ENCODE measurements at places on chromosomes 7 and 10.

DNA sequence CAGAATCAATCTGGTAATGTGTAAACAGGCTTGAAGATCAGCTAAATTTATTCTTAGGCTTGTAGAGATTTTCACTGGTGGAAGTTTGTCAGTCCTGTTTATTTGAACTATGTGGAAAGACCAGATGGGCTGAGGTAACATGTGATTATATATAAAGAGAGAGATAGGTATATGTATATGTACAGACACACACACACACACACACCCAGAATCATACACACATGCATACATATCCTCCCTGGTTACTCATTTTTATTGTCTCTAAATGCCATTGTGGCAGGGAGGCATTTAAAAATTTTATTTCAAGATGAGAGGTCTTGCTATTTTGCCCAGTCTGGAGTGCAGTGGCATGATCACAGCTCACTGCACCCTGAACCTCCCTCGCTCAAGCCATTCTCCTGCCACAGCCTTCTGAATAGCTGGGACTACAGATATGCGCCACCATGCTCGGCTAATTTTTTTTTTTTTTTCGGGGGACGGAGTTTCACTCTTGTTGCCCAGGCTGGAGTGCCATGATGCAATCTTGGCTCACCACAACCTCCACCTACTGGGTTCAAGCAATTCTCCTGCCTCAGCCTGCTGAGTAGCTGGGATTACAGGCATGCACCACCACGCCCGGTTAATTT lies 78.1 kb upstream of the CYTH3 start:
- DNase-seq = no peak

GRCh38 chr7:22672846-22673680 lies 53.9 kb upstream of the IL6 start:
- DNase-seq = no peak

DNA sequence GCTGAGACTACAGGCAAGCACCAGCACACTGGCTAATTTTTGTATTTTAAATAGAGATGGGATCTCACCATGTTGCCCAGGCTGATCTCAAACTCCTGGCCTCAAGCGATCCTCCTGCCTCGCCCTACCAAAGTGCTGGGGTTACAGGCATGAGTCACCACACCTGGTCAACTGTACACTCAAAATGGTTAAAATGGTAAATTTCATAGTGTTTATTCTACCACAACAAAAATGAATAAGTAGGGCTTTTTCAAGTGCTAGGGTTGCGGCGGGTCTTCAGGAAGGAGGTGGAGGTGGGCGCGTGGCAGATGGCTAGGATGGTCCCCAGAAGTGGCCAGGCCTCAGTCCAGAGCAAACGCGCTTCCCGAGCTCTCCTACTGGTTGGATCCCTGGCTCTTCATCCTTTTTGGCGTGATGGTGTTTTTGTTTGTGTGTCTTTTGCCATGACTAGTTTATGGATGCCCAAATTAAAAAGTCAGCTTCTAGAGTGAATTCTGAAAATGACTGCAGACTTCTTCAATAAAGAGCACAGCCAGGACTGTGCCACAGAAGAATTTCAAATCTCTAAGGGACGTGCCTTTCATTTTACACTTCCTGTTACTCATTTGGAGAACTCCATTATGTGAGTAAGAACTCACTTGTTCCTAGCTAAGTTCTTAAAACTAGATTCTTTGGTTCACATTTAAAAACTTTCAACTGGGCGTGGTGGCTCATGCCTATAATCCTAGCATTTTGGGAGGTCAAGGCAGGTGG lies 73.9 kb downstream of the TMEM130 start:
- no peak for DNase-seq

DNA sequence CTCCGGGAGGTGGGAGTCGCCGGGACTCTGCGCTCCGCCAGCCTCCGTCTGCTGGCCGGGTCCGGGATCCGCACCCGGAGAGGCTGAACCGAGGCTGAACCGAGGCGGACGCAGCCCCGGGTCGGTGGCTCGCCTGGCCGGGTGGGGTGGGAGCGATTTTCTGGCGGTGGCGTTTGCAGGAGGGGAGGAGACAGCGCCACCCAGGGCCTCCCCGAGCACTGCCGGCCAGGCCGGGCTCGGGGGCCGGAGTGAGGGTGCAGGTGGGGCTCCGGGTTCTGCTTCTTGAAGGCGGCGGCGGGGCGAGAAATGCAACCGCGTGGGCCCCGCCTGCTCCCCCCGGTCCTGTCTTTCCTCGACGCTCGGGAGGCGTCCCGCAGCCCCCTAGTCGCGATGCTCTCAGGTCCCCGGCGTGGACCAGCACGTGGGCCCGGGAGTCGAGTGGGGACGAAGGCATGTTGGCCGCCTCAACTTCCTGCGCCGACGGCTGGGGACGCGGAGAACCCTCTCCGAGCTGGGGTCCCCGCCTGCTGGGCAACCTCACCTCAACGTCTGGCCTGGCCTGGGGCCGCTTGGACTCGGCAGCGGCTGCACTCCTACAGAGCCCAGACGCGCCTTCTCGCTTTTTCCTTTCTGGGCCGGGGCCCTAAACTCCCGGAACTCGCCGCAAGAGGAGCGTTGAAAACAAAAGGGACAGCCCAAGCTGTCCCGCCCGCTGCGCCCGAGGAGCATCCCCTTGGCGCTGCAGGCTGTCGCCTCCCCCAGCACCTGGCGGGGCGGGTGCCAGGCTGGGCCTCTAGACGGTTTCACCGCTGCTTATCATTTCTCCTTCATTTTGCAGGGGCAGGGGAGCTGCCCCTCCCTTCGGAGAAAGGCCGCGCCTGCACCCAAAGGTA lies 25.2 kb upstream of the VAX1 start:
- DNase-seq = no peak

GRCh38 chr7:108454674-108455550 lies 1.3 kb downstream of the NRCAM start:
- no peak for DNase-seq

DNA sequence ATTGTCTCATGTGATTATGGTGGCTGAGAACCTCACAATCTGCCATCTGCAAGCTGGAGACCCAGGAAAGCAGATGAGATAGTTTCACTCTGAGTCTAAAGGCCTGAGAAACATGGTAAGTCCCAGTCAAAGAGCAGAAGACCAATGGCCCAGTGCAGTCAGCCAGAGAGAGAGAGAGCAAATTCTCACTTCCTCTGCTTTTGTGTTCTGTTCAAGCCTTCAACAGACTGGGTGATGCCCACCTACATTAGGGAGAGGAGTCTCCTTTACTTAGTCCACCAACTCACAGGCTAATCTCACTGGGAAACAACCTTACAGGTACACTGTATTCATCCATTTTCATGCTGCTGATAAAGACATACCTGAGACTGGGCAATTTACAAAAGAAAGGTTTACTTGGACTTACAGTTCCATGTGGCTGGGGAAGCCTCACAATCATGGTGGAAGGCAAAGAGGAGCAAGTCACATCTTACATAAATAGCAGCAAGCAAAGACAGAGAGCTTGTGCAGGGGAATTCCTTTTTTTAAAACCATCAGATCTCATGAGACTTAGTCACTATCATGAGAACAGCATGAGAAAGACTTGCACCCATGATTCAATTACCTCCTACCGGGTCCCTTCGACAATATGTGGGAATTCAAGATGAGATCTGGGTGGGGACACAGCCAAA lies 4.7 kb upstream of the FRMPD2 start:
- no peak for DNase-seq

DNA sequence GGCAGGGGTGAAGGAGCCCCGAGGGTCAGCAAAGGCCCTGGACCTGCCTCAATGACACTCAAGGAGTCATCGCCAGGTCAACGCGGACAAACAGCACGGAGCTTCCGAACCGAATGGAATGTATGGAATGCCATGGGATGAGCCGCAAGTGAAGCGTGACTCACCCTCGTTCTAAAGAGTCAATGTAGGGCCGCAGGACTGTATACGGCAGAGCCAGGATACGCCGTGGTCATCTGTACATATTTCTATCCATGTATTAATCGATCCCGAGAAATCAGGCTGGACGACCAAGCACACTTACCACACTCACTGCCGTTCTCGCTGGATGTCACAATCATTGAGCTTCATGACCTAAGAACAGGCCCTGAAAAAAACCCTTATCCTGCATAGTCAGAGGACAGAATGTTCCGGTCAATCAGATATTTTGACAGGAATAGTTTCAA lies 4.3 kb downstream of the SNX8 start:
- no peak for DNase-seq

GRCh38 chr7:30146127-30146612 lies 11.4 kb downstream of the MTURN start:
- no peak for DNase-seq

DNA sequence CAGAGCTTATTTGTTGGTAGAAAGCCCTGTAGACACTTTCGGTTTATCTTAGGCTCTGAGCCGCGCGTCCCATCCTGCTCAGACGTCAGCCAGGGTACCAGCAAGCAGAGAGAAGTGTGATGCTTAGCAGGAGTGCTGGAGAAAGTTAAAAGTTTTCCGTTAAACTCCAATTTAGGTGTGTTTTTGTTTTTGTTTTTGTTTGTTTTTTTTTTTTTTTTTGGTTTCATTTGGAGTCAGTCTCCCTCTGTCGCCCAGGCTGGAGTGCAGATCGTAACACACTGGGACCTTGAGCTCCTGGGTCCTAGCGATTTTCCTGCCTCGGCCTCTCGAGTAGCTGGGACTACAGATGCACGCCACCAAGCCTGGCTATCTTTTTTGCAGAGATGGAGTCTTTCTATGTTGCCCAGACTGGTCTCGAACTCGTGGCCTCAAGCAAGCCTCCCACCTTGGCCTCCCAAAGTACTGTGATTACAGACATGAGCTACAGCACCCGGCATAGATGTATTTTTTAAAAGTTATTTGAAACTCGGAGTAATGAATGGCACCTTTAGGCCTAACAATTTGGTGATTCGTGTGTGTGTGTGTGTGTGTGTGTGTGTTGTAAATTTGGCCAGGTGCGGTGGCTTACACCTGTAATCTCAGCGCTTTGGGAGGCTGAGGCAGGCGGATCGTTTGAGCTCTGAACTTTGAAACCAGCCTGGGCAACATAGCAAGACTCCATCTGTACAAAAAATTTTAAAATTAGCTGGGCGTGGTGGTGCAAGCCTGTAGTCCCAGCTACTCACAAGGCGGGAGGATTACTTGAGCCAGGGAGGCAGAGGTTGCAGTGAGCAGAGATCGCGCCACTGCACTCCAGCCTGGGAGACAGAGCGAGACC lies 1.3 kb upstream of the HIP1 start:
- no peak for DNase-seq

GRCh38 chr7:81330108-81330507 lies 411.3 kb upstream of the SEMA3C start:
- DNase-seq = no peak

DNA sequence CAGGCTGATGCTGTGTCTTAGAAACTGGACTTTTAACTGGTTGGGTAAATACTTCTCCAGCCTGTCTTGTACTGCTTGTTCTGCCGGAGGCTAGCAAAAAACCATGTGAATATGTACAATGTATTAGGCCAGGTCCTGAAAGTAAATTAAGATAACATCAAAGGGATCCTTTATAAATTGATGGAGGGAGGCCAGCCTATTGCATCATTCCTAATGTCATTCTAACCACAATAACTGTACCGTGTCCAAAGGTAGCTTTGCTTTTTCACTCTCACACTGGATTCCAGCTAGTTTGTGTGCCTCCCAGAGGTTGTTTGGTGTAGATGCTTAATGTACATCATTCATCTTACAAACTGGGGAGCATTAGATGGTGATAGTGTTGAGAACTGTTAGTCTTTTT lies 91.2 kb upstream of the SEM1 start:
- no peak for DNase-seq

DNA sequence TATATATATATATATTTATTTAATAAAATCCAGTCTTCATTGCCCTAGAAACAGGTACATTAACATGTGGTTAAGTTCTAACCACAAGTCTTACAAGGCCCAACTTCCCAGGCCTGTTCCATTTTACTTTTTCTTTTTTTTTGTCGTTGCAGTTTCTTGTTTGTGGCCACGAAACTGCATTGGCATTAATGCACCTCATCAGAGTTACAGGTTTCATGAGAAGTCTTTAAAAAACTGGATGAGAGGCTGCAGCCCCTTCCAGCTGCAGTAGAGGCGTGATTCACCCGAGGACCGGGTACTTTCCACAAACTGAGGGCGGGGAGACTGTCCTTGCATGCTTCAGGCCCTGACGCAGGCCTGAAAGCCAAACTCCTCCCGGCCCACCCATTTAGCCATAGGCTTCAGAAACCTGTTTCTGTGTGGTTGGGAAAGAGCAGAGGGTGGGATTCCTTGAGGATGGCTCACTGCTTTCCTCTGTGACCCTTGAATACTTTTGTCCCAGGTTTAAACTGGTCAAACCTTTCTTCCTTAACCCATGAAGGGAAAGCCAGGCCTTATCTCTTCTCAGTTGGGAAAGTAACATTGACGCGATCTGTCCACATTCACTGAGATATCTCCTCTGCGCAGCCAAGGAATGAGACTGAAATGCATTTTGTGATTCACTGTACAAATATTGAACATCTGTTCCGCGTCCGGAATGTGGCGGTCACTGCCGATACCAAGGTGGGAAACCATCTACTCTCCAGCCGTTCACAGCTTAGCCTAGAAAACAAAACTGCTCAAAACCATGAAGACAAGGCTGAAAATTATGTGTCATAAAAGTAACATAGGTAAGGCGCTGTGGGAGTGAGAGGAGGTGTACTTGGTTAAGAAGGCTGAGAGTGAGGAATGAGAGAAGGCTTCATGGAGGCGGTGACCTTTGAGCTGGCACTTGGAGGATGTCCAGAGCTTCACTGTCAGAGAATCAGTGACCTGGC lies 311.7 kb downstream of the GATA3 start:
- no peak for DNase-seq

- DNase-seq = no peak
Measured at GRCh38 chr7:41219276-41219675, 483.6 kb downstream of the INHBA start.

DNA sequence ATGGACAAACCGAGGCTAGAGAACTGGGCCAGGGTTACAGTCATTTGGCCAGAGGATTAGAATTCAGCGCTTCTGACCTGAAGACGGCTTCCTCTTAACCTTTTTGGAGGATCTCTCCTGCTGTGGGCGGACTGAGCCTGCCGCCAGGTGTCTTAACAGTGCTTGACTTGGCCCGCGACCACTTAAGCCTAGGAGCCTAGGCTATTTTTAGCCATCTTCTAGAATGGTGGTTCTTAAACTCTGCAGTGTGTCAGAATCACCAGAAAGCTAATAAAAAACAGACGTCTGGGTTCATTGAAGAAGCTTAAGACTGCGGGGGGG lies 722 bp downstream of the MDH2 start:
- peak; percentile 80 for DNase-seq

DNA sequence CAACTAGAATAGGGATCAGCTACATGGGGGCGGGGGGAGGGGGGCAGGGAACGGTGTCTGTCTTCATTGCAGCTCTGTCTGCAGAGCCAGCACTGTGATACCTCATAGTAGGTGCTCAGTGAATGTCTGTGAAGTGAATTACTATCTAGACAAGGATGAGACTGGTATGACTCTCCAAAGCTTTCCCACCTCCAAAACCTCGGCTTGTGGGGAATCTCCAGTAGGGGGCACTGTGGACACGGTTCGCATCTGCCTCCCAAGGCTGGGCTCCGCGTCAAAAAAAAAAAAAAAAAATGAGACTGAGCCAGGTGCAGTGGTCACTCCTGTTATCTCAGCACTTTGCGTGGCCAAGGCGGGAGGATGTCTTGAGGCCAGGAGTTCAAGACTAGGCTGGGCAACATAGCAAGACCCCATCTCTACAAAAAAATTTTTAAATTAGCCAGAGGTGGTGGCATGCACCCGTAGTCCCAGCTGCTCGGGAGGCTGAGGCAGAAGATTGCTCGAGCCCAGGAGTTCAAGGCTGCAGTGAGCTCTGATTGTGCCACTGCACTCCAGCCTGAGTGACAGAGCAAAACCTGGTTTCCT lies 9.6 kb downstream of the TRIM56 start:
- DNase-seq = peak; percentile 40

Measured in gastrocnemius medialis (tissue), 4 donors.